ENCODE measurements at places on chromosomes 7 and 10.

- no peak for DNase-seq
Observed at GRCh38 chr7:132800522-132800921, 224.3 kb upstream of the PLXNA4 start.

DNA sequence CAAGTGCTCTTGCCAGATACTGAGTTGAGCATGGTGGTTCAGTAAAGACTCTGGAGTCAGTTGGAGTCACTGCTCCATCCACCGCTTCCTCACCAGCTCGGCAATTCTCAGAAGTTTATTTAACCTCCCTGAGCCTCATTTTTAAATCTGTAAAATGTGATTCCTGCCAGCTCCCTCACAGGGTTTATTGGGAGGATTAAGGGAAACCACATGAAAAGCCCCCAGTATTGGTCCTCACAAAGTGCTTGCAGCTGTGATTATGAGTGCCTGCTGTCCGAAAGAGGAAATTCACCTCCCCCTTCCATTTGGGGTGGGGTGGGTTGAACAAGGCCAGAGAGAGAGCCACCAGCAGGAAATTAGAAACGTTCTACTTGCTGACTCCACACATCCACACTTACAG is 99.0 kb downstream of the AOAH start:
- DNase-seq: no peak

DNA sequence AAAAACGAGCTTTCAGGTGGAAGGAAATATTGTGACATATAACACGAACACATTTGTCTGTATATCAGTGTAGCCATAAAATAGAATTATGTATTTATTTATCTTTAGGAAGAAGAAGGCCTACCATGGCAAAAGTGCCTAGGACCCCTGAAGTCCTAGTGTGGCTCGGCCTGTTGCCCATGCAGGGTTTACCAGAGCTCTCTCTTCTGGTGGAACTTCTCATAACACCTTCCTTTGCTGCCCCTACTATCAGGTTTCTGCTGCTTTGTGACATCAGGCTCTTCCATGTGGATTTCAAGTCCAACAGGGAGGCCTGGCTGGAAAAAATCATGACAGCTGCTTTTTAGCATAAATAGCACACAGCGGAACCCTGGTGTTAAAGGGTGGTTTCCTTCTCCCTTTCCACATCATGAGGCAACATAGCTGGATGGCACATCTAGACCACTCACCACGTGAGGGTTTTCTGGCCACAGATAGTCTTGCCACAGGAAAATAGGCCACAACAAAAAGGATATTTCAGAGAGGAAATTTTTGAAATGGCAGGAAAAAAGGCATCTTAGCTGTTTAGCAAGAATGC is 44.8 kb upstream of the ADO start:
- DNase-seq: no peak

- no peak for DNase-seq
Observed at GRCh38 chr7:129855234-129855673, 97.5 kb downstream of the UBE2H start.

DNA sequence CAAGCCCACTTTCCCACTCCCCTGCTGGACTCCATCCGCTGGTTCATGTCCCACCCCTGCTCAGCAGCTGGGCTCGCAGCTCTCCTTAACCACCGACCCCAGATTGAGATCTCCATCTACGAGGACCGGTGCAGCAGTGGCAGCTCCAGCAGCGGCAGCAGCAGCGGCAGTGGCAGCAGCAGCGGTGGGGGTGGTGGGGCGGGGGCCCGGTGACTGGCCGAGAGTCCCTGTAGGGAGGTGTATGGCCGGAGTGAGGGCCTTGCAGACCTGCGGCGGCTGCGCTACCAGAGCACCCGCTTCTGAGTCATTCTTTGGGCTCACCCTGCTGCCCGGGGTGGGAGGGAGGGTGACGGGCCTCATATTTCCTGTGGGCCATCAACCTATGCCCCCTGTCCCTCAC is 15.8 kb downstream of the GOLGA7B start:
- no peak for DNase-seq

All from T follicular helper cell (primary cell).